Activated CD8-positive, alpha-beta T cell treated with anti-CD3 and anti-CD28 coated beads, Interleukin-2, amount 10 ng/mL, durations not matched to agents 7 days and 5 days (primary cell): ENCODE measurements at places on chromosomes 12 and 14.

- H3K27me3 ChIP-seq = no peaks in the 10 kb centered on the region
- H3K4me1 ChIP-seq = peaks cover 4% of the 10 kb centered on the region
- H3K4me3 ChIP-seq = no peak overlapping the region
- H3K27ac ChIP-seq = no peak overlapping the region
Observed at GRCh38 chr12:89327486-89328094, 24.7 kb downstream of the DUSP6 start.

DNA sequence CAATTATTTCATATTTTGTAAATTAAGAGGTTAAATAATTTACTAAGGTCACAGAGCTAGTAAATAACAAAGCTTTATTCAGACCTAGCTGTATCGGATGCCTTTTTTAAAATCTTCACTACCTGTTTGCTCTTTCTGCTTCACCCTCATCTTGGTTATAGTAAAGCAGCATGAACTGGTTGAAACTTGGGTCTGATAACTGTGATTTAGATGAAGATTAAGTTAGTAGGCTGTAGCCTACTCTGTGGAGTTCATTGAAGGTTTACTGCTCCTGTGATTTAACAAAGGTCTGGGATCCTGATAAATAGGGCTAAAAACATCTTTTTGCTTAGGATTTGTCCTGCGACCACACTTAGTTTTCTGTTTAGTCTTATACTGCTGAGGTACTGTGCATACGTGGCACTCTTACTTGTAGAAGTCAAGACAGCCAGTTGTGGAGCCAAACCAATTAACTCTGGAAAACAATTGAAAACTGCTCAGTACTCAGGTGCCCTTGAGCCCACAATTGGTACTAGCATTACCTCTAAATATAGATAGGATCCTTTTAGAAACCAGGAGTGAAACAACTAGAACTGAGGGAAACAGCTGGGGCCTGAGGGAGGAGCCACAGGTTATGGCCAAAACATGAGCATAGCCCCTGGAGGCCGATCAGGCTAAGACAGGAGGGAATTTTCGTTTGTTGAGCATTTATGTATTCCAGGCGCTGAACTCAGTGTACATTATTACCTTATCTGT is 2.3 kb downstream of the SPATS2 start:
- peak; percentile 46 for DNase-seq
- no peak overlapping the region for H3K4me3 ChIP-seq
- peaks cover 38% of the 10 kb centered on the region for H3K4me1 ChIP-seq
- no peaks in the 10 kb centered on the region for H3K27me3 ChIP-seq
- H3K27ac ChIP-seq = no peak overlapping the region
- no peaks in the 10 kb centered on the region for H3K36me3 ChIP-seq

DNA sequence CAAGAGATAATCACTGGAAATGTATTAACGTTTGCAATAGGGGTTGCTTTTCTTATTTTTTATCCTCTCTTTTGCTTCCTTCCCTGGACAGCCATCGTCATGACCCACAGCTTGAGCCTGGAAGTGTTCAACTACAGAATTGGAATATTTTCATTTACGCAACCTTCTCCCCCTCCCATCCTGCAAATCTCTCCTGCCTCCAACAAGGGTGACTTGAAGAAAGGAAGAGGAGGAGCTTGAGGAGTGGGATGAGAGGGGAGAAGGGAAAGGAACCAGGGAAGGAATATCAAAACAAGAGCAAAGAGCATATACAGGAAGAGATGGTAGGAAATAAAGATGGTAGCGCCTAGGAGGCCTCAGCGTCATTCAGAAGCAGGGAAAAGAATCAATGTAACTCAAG is 1.6 kb upstream of the MANSC4 start:
- peaks cover 33% of the 10 kb centered on the region for H3K36me3 ChIP-seq
- DNase-seq = no peak
- peak overlapping the region; percentile 81 for H3K4me3 ChIP-seq
- H3K4me1 ChIP-seq = peaks cover 43% of the 10 kb centered on the region
- peaks cover 7% of the 10 kb centered on the region for H3K27me3 ChIP-seq

GRCh38 chr12:78402366-78403134 is 462.0 kb upstream of the SYT1 start:
- H3K4me1 ChIP-seq = no peaks in the 10 kb centered on the region
- H3K27ac ChIP-seq = no peak overlapping the region
- no peak for DNase-seq
- no peak overlapping the region for H3K4me3 ChIP-seq
- H3K27me3 ChIP-seq = no peaks in the 10 kb centered on the region

DNA sequence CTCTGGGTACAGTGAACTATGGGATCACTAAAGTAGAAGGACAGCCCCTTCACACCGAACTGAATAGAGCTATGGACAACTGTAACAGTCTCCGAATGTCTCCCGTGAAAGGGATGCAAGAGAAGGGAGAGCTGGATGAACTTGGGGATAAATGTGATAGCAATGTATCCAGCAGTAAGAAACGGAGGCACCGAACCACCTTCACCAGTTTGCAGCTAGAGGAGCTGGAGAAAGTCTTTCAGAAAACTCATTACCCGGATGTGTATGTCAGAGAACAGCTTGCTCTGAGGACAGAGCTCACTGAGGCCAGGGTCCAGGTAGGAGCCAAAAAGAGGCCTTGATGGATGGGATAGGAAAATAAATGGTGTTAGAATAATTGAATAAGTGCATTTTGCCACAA is 3.5 kb downstream of the ALX1 start:
- H3K27me3 ChIP-seq = peaks cover 26% of the 10 kb centered on the region
- no peaks in the 10 kb centered on the region for H3K4me1 ChIP-seq
- DNase-seq = no peak

- no peaks in the 10 kb centered on the region for H3K4me1 ChIP-seq
- peaks cover 5% of the 10 kb centered on the region for H3K27me3 ChIP-seq
- H3K27ac ChIP-seq = no peak overlapping the region
- no peaks in the 10 kb centered on the region for H3K36me3 ChIP-seq
- no peak for DNase-seq
- H3K4me3 ChIP-seq = no peak overlapping the region
Observed at GRCh38 chr12:69136931-69137613, 102.3 kb upstream of the CPSF6 start.

DNA sequence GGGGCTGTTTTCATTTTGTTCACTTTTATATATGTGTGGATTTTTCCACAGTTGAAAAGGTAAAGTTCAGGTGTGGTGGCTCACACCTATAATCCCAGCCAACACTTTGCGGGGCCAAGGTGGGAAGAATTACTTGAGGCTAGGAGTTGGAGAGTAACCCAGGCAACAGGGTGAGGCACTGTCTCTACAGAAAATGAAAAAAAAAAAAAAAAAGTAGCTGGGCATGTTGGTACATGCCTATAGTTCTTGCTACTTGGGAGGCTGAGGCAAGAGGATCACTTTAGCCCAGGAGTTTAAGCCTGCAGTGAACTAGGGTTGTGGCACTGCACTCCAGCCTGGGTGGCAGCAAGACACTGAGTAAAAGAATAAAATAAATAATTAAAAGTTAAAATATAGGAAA is 326.5 kb downstream of the NAV3 start:
- no peaks in the 10 kb centered on the region for H3K4me1 ChIP-seq
- H3K27ac ChIP-seq = no peak overlapping the region
- no peak overlapping the region for H3K4me3 ChIP-seq
- no peaks in the 10 kb centered on the region for H3K27me3 ChIP-seq
- no peaks in the 10 kb centered on the region for H3K36me3 ChIP-seq
- DNase-seq = no peak

DNA sequence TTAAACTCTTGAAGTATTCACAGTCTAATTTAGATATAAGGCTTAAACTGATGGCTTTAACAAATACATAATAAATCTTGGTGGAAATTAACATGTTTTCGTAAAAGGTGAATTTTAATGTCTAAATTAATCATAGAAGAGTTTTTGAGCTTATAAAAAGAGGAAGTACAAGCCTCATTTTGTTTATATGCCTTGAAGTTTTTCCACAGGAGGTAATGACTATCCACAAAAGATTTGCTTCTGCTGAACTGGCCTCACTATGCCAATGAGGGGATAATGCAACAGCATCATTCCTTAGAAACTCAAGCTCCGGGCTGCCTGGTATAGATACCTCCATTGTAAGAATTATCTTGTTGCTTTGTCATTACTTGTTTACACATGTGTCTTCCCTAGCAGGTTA is 175.6 kb downstream of the DUSP6 start:
- no peak for DNase-seq
- peaks cover 10% of the 10 kb centered on the region for H3K36me3 ChIP-seq
- H3K4me1 ChIP-seq = peaks cover 19% of the 10 kb centered on the region
- no peak overlapping the region for H3K27ac ChIP-seq
- no peaks in the 10 kb centered on the region for H3K27me3 ChIP-seq

- no peak for DNase-seq
- H3K4me1 ChIP-seq = no peaks in the 10 kb centered on the region
Observed at GRCh38 chr12:78793491-78793890, 71.1 kb upstream of the SYT1 start.

GRCh38 chr12:29273178-29273843 is 107.7 kb downstream of the ERGIC2 start:
- no peak overlapping the region for H3K4me3 ChIP-seq
- no peaks in the 10 kb centered on the region for H3K27me3 ChIP-seq
- H3K27ac ChIP-seq = no peak overlapping the region
- no peaks in the 10 kb centered on the region for H3K4me1 ChIP-seq
- DNase-seq = no peak

DNA sequence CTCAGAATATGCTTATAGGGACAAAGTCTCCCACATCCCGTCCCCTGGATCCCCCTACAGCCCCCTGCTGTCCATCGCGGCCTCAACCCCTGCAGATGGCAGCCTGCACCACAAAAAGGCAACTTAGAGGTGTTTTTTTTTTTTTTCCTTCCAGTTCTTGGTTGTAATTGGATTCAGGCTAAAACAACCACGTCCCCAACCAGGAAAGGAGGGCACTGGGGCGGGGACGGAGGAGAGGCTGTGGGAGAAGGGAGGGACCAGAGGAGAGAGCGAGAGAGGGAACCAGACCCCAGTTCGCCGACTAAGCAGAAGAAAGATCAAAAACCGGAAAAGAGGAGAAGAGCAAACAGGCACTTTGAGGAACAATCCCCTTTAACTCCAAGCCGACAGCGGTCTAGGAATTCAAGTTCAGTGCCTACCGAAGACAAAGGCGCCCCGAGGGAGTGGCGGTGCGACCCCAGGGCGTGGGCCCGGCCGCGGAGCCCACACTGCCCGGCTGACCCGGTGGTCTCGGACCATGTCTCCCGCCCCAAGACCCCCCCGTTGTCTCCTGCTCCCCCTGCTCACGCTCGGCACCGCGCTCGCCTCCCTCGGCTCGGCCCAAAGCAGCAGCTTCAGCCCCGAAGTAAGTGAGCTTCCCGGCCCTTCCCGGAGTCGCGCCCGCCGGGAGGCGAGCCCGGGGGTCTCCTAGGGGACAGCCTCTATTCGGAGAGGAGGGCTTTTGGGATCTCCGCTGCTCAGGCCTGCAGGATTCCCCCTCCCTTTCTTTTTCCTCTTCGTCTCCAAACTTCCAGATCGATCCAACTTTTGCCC is at the start of gene MMP14:
TSS of gene MMP14 (plus strand) at position 285 of the 813 bp plus-strand sequence. CDS start at position 518, 233 bp downstream.
- H3K4me1 ChIP-seq = peaks cover 30% of the 10 kb centered on the region
- H3K27ac ChIP-seq = no peak within 1 kb of the TSS
- peaks cover 10% of the 10 kb centered on the region for H3K27me3 ChIP-seq
- peaks cover 40% of the 10 kb centered on the region for H3K36me3 ChIP-seq
- H3K4me3 ChIP-seq = no peak within 1 kb of the TSS

DNA sequence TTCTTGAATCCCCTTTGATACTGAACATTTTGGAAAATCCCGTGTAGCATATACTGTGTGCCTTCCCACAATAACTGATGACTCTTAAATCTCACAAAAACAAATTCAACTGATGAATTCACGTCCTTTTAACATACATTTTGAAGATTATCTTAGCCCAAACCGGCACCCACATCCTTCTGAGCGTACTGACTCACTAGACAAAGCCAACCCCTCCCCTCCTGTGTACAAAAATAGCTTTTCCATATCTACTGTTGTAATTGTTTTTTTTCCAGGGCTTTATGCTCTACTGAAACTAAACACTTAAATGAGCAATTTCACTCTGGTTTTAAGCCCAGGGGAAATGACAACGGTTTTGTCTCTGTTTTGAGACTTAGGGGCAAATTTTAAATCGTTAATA is 109.4 kb upstream of the ATF7IP start:
- peaks cover 37% of the 10 kb centered on the region for H3K36me3 ChIP-seq
- H3K4me3 ChIP-seq = peak overlapping the region; percentile 66
- H3K27ac ChIP-seq = peak overlapping the region; percentile 99
- H3K4me1 ChIP-seq = peaks cover 64% of the 10 kb centered on the region
- peak; percentile 69 for DNase-seq

GRCh38 chr12:14843425-14843887 is at the start of gene ART4:
Gene ART4, minus strand, starts transcription at chr12:14843526. Its CDS starts 413 bp downstream, at chr12:14843113.
- peaks cover 4% of the 10 kb centered on the region for H3K4me1 ChIP-seq
- no peak for DNase-seq
- H3K27me3 ChIP-seq = peaks cover 5% of the 10 kb centered on the region
- H3K36me3 ChIP-seq = no peaks in the 10 kb centered on the region
- H3K4me3 ChIP-seq = no peak within 1 kb of the TSS

GRCh38 chr12:79298506-79298905 is 392.3 kb downstream of the PAWR start:
- no peaks in the 10 kb centered on the region for H3K36me3 ChIP-seq
- no peaks in the 10 kb centered on the region for H3K27me3 ChIP-seq
- no peaks in the 10 kb centered on the region for H3K4me1 ChIP-seq
- H3K27ac ChIP-seq = no peak overlapping the region
- DNase-seq = no peak

GRCh38 chr14:89417091-89417464 is at the start of gene FOXN3:
Gene FOXN3, minus strand, starts transcription at chr14:89417233. Its CDS starts 4,757 bp downstream, at chr14:89412476.
- H3K27ac ChIP-seq = peak within 1 kb of the TSS; percentile 95
- H3K4me1 ChIP-seq = peaks cover 51% of the 10 kb centered on the region
- peak; percentile 93 for DNase-seq
- H3K27me3 ChIP-seq = no peaks in the 10 kb centered on the region
- H3K4me3 ChIP-seq = peak within 1 kb of the TSS; percentile 94

GRCh38 chr12:4268329-4269181 is 5.0 kb upstream of the CCND2 start:
- peak overlapping the region; percentile 99 for H3K4me3 ChIP-seq
- H3K27ac ChIP-seq = peak overlapping the region; percentile 98
- H3K4me1 ChIP-seq = peaks cover 21% of the 10 kb centered on the region

GRCh38 chr14:91396959-91397815 is 20.4 kb downstream of the CCDC88C start:
- peaks cover 60% of the 10 kb centered on the region for H3K36me3 ChIP-seq
- peak overlapping the region; percentile 59 for H3K4me3 ChIP-seq
- peak overlapping the region; percentile 87 for H3K27ac ChIP-seq
- DNase-seq = peak; percentile 82
- peaks cover 94% of the 10 kb centered on the region for H3K4me1 ChIP-seq

GRCh38 chr14:58071341-58071740 is 80.7 kb downstream of the ARMH4 start:
- no peak overlapping the region for H3K27ac ChIP-seq
- H3K27me3 ChIP-seq = peaks cover 2% of the 10 kb centered on the region
- DNase-seq = no peak
- no peaks in the 10 kb centered on the region for H3K36me3 ChIP-seq

DNA sequence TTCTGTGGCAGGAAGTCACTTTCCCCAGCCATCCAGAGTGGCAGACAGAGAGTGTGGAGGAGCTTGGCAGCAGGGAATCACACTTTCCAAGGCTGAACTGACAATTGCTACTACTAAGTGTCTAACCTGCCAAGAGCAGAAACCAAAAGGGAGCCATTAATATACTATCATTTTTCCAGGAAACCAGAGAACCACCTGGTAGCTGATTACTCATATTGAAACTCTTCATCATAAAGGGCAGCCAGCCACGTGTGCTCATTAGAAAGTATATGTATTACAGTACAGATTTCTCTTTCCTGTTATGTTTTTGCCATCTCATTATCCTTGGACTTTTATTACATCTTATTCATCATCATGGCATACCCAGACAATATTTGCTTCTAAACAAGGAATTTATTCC is 374.9 kb downstream of the GXYLT1 start:
- H3K4me1 ChIP-seq = peaks cover 6% of the 10 kb centered on the region
- DNase-seq = no peak
- no peaks in the 10 kb centered on the region for H3K27me3 ChIP-seq
- H3K27ac ChIP-seq = no peak overlapping the region
- no peaks in the 10 kb centered on the region for H3K36me3 ChIP-seq

GRCh38 chr12:76032043-76032981 is 736 bp upstream of the PHLDA1 start:
- peaks cover 11% of the 10 kb centered on the region for H3K27me3 ChIP-seq
- H3K36me3 ChIP-seq = peaks cover 18% of the 10 kb centered on the region
- peak overlapping the region; percentile 93 for H3K27ac ChIP-seq
- H3K4me3 ChIP-seq = peak overlapping the region; percentile 90
